ENCODE measurements at places on chromosomes 3 and 15.

DNA sequence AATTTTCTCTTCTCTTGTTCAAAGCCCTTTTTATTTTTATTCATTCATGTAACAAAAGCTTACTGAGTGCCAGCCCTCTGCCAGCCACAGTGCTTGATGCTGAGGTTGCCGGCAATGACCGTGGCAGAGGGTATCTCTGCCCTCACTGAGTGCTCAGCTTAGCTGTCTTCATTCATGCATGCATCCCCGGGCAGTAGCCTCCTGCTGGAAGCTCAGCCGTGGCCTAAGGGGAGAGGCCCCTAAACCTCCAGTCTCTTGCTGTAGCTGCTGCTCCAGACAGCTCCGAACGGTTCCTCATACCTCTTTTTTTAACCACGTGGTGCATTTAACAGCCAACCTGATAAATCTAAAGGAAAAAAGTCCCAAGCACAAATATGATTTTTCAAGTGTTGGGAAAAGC is 34.6 kb upstream of the CCDC66 start:
- no peak for DNase-seq

- DNase-seq = no peak
Measured at GRCh38 chr3:54123003-54123775, 837 bp downstream of the CACNA2D3 start.

- DNase-seq = no peak
Measured at GRCh38 chr3:60445446-60445845, 805.8 kb downstream of the FHIT start.

DNA sequence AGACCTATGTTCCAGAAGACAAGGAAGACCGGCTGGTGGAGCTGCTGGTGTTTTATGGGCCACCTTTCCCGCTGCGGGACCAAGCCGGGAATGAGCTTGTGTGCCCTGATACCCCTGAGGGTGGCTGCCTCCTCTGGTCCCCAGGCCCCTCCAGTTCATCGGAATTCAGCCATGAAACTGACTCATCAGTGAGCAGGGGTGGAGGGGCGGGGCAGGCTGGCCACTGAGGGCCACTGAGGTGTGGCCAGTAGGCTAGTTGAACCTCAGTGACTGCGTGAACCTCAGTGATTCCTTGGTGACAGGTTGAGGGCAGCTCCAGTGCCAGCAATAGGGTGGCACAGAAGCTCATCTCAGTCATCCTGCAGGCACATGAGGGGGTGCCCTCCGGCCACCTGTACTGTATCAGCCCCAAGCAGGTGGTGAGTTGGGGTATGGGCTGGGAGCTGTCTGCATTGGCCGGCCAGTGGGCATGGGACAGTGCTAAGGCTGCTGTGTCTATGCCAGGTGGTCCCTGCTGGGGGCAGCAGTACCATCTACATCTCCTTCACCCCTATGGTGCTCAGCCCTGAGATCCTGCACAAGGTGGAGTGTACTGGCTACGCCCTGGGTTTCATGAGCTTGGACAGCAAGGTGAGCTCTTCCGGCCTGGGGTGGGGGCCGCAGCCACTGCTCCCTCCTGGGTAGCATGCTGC is 20.3 kb downstream of the ACAA1 start:
- DNase-seq = no peak

GRCh38 chr3:138479438-138479863 is 45.0 kb downstream of the ESYT3 start:
- no peak for DNase-seq

- no peak for DNase-seq
Measured at GRCh38 chr3:99774467-99774866, 43.2 kb upstream of the CMSS1 start.

- no peak for DNase-seq
Measured at GRCh38 chr3:134885877-134886621, 91.0 kb downstream of the EPHB1 start.

GRCh38 chr3:98914210-98915080 is 12.9 kb upstream of the DCBLD2 start:
- DNase-seq = no peak

DNA sequence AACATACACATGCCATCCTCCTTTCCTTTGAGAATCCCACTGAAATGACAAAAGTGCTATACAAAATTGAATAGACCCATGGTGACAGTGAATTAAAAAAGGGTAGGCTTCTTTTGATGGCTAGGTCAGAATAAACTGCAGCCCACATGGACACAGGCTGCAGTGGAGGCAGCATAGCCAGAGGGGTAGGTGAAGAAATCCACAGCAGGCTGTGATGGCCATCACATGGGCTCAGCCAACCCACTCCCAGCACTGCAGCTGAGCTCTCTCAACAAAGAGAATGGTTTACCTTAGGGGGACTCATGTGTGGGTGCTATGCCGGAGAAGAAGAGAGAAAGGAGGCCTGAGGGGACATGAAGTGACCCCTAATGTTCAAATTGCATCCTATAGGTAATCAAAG is 331.1 kb downstream of the CHST2 start:
- DNase-seq = no peak

DNA sequence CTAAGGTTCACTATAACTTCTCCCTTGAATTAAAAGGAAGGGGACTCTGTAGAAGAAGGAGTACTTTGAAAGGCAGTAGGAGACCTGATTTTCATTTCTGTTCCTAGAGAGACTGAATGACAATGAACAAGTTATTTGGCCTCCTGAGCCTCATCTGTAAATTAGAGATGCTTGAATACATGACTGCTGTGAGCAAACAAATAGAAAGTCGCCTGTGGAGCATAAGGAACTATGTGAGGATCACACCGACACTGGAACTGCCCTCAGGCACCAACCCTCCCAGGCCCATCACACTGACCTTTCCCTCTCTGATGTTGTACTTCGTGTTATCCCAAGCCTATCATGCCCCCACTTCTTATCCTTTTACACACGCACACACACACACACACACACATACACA is 48.6 kb downstream of the IMPG2 start:
- no peak for DNase-seq

GRCh38 chr15:41961001-41961518 is 11.3 kb downstream of the EHD4 start:
- no peak for DNase-seq

DNA sequence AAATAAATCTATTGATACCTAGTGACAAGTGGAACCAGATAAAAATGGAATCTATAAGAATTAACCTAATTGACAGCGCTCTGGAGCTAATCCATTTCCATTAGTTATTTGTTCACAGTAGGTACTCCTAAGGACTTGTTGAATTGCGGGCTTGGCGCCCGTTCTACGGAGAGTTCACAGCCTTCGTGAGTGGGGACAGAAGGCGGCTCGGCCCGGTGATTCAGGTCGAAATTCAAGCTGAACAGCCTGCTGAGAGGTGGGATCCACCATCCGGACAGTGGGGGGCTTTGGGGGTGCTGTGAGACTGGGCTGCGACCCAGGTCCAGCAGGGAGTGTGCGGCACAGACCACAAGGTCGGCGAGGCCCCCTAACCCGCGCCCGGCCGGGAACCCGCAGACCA is 779 bp upstream of the CTNNB1 start:
- no peak for DNase-seq

DNA sequence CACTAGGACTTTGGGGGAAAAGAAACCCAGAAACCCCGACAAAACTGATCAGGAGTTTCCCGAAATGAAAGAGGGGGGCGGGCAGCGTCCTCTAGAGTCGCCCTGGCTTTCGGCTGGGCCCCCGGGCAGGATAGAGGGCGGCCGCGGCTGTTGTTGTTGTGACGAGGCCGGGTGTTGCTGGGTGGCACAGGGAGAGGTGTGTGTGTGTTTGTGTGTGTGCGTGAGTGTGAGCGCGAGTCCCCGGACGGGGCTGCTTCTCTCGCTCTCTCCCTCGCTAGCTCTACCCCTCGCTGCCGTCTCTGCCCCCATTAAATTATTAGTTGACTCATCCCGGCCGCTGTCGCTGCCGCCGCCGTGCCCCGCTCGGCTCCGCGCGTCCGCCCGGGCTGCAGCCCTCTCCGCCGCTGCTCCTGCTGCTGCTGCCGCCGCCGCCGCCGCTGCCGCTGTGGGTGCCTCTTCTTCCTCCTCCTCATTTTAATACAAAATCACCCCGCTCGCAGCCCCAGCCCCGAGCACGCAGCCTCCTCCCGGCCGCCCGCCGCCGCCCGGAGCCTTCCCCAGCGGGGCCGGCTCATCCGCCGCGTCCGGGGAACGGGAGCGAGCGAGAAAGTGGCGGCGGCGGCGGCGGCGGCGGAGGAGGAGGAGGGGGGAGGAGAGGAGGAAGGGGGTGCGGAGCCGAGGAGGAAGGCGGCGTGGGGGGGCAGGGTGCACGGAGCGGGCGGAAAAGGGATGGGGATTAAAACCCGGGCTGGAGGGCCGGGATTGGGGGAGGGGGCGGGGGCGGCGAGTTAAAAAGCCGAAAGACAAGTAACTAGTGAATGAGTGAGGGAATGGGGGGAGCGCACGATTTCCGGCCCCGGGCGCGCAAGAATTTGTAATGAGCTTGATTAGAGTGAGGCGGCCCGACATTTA is at the start of gene SATB1:
Gene SATB1, minus strand, starts transcription at position 611 of the 912 bp plus-strand sequence. CDS start 4,372 bp downstream, outside the sequence.
- no peak for DNase-seq

- DNase-seq = no peak
Measured at GRCh38 chr3:135125171-135125801, 330.2 kb downstream of the EPHB1 start.

DNA sequence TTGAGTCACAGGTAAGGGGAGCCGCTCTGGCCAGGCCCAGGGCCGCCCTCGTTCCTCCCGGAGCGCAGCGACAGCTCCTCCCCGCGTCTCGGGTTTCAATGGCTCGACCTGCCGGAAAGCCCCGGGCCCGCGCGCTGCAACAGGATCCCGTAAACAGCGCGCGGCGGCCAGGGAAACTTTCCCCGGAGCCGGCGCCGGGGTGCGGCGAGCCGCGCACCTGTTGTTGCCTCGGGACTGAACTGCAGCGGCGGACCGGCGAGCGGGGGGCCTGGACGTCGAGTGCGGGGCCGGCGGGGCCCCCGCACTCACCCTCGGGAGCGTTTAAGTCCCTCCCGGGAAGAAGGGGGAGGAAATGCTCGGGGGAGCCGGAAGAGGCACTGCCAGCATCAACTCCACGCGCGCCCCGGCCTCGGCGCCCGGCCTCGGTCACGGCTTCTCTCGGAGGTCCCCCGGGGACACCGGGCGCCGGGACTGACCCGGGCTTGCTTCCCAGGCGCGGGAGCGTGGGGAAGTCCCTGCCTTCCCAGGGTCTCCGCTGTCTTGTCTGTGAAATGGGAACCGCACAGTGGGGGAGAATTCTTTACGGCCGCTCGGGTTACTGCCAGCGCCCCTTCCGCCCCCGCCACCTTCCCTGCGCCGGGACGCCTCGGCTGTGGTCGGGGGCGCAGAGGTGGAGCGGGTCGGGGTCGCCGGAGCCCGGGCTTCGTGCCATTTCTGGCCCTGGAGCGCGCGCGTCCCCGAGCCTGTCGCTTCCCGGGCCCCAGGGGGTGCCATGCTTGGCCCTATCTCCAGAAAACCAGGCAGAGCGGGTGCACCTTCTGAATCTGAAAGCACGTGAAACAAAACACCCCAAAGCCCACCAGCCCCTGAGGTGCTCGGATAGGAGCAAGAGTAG is 7.5 kb upstream of the PGPEP1L start:
- DNase-seq = no peak

DNA sequence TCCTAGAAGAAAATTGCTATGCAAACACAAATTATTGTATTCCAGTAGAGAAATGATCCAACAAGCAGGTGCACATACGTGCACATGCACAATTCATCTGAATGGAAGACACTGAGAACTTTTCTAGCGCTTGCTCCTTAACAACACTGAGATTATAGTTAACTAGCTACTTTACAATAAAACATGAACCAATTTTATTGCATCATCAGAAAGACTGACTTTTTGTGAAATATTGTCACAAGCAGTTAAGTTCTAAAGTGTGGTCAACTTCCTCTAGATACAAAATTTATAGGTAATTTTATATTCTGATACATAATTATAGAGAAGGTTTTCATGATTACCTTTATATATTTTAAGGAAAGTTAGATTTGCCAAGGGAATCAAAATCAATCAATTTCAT is 135.4 kb downstream of the ABI3BP start:
- no peak for DNase-seq

DNA sequence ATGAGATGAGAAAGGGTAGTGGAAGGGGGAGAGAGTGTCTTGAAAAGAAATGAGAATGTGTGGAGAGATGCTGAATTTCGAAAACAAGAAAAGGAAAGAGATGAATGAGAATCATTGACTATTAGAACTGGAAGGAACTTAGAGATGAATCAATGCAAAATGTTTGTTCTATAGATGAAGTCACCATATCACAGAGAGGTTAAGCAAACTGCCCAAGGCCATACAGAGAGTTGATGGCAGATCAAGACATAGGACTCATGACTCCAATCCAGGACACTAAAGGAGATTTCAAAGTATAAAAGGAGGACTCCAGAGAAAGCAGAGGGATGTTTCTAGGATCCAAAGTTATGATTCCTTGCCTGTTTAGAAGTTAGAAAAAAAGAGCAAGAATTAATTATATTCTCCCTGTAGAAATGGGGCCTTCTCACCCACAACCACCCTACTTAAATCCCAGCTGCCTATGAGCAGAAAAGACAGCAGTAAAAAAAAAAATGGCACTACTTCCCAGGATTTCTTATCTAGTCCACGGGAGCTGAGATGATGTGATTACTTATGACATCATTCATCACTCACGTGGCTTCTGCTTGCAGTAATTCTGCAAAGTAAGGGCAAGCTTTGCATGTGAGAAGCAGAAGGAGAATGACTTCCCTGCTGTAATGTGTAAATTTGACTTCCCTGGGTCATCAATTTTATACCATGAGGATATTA is 210.8 kb upstream of the MRPL3 start:
- DNase-seq = no peak

- DNase-seq = no peak
Measured at GRCh38 chr3:16888785-16889607, 4.2 kb downstream of the PLCL2 start.

All from NCI-H187 treated with DMSO at 0.1 percent for 48 hours (cell line).